Activated CD4-positive, CD25-positive, alpha-beta regulatory T cell (primary cell): ENCODE measurements at places on chromosomes 5 and 9.

- DNase-seq = no peak
Measured at GRCh38 chr5:112333331-112333781, 85.7 kb downstream of the EPB41L4A start.

GRCh38 chr5:80703291-80703690, 48.5 kb upstream of the DHFR start:
- DNase-seq = no peak

DNA sequence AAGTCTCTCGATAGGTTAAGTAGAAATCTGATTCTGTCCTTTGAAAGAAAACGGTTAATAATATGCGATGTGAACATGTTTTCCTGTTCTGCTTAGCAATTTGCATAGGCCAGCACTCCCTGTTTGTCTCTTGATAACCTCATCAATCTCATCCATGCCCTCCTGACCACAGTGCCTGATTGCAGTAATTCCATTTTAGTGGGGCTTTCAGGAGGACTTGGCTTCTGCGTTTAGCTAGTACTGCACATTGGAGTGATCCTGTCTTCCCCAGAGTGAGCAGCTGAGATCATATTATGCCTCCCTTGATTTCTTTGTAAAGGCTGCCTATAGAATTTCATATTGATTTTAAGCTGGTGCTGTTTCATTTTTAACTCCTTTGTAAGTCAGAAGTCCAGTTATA, 335.9 kb upstream of the ISL1 start:
- DNase-seq = no peak

GRCh38 chr9:136494531-136495215, 11.8 kb upstream of the SEC16A start:
- DNase-seq = no peak

GRCh38 chr9:116304761-116305160, 151.2 kb downstream of the PAPPA start:
- no peak for DNase-seq

GRCh38 chr9:95201206-95201605, 116.3 kb downstream of the FANCC start:
- no peak for DNase-seq

GRCh38 chr5:100860407-100860806, 42.7 kb downstream of the ST8SIA4 start:
- DNase-seq = no peak
